Type B pancreatic cell (in vitro differentiated cells): ENCODE measurements at places on chromosomes 13 and 19.

- no peak for DNase-seq
These were observed 25.9 kb downstream of the GRIN2D start for GRCh38 chr19:48419158-48419920.

- no peak for DNase-seq
These were observed 99.3 kb downstream of the EPSTI1 start for GRCh38 chr13:42892760-42893159.

- DNase-seq: no peak
These were observed 132.6 kb downstream of the COG6 start for GRCh38 chr13:39788102-39788501.

- no peak for DNase-seq
These were observed 7.8 kb downstream of the KHSRP start for GRCh38 chr19:6416658-6417405.

DNA sequence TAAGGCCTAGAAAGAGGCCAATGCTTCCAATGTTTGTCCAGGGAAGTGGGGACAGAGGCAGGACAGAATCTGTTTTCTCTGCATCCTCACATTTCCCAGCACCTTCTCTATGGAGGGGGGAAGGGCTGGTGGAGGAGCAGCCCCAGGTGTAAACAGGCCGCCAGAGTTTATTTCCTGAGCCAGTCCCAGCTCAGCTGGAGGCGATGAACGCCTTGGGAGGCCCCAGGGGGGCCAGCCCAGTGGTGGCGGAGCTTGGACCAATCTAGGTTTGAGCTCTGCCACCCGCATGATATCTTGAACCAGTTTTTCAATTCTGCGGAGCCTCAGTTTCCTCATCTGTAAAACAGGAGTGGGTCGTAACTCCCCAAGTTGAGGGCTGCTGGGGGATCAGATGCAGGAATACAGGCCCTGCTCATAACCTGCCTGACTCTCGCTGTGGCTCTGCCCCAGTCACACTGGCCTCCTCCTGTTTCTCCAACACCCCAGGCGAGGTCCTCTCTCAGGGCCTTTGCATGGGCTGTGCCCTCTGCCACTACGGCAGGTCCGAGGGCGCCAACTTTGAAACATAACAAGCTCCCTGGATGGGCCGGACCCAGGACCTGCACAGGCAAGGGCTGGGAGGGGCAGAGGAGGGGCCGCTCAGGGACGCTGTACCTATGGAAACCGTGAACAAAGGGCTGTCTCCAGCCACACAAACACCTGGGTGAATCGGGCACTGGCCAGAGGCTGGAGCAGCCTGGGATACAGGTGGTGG, 1.1 kb downstream of the TNFAIP8L1 start:
- DNase-seq: no peak

GRCh38 chr19:54477650-54478049, 4.6 kb upstream of the CDC42EP5 start:
- no peak for DNase-seq

GRCh38 chr13:91882918-91883317, 484.5 kb downstream of the GPC5 start:
- DNase-seq: no peak

DNA sequence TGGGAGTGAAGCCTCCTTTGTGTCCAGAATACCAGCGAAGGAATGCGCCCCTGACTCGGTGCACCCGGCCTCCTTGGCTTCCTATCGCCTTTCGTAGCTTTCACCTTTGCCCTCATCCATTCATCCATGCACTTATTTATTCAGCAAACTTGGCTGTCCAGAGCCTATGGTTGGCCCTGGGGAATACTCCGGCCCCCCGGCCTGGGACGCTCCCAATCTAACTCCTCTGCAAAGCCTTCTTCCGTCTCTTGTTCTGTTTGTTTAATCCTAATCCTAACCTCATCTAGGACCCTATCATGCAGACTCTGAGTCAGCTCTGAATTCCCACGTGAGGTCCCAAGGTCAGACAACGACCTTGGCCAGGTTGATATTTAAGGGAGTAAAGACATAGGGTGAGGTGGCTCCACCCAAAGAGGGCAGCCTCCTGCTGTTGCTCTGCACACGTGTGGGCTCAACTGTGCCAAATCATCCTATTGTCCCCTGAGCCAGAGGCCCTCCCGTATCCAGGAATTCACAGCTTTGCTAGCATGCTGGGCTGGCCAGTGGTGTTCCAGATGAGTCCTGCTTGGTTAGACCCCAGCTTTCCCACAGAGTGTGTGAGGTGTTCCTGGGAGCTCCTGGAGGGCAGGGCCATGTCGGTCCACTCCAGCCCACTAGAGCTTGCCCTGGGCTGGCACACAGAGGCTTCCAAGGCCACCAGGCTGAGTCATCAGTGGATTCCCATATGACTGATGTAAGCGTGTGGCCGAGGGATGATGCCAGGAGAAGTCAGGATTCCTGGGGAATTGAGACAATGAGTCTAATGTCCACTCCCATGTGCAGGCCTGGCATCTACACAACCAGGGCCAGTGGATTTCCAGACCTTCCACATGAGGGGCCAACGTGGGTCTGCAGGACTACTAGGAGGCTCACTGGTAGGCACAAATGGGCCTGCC, 6.5 kb upstream of the CCNE1 start:
- no peak for DNase-seq

GRCh38 chr19:13314761-13315160, 164.6 kb downstream of the IER2 start:
- no peak for DNase-seq

DNA sequence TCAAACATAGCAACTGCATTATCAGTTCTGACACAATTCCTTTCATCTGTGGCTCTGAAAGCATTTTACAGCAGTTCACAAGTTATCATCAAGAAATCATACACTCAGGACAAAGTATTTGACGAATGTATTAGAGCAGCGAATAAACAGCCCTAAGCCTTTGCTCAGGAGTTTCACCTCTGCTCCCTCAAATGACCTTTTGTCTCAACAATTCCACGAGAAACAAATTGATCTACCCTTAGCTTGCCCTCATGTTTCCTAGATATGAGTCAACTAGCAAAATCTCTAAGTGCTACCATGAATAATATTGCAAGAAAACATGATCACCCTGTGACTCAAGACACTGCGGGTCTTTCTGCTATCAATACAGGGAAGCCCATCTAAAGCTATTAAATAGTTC, 396.1 kb downstream of the EFNB2 start:
- DNase-seq: no peak

- DNase-seq: no peak
These were observed 718.0 kb downstream of the DACH1 start for GRCh38 chr13:71149046-71149445.

GRCh38 chr13:111093136-111093535, 22.0 kb upstream of the ARHGEF7 start:
- no peak for DNase-seq

DNA sequence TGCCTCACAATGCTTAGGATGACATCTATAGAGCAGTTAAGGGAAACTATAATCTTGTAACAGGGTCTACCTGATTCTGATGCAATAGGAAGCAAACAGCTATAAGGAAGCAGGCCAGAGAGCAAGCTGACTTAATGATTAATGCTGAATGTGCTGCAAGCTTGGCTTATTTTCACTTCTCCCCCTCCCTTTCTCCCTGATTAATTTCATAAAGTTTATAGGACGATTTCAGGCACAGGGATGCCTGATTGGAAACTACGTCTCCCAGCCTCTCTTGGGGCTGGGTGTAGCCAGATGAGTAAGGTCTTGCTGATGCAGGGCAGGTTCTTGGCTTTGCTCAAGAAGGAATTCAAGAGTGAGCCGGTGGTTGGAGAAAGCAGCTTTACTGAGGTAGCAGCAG, 82.8 kb upstream of the MRI1 start:
- no peak for DNase-seq

DNA sequence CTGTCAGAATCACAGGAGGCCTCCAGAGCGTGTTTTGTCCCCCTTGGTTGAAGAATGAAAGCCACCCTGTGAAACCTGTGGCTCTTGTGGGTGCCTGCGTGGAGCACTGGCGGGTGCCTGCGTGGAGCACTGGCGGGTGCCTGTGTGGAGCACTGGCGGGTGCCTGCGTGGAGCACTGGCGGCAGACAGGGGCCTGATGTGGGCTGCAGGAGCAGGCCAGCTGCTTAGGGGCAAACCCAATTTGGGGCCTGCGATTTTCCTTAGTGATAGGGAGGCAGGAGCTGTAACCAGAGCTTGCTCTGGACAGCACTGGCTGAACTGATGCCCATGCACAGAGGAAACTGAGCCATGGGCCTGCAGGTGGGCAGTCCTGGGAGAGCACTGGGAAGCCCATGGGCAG, 24.3 kb downstream of the ARHGEF7 start:
- no peak for DNase-seq
